ENCODE measurements at places on chromosomes 3 and 15.

GRCh38 chr3:10753964-10754363 is 62.1 kb upstream of the SLC6A11 start:
- peak; percentile 8 for DNase-seq

GRCh38 chr3:37190667-37191066 is 16.3 kb upstream of the LRRFIP2 start:
- DNase-seq, result no peak

GRCh38 chr3:55226696-55227095 is 260.4 kb downstream of the WNT5A start:
- no peak for DNase-seq

DNA sequence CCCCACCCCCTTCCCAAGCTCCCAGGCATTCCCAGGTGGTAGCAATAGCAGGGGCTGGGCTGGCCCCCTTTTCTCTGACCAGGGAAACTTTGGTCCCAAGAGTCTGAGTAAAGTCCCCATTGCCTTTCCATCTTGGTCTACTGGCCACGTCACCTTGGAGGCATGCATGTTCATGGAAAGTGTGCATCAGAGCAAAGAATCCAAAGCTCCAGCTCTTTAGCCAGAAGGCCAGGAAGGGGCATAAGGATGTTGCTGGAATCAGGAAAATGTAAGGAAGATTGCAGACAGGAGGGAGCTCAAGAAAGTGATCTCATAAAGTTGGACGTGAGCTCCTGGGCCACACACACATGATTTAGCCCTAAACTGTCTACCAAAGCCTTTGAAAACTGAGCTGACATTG is 63.6 kb downstream of the KBTBD12 start:
- DNase-seq, result no peak

DNA sequence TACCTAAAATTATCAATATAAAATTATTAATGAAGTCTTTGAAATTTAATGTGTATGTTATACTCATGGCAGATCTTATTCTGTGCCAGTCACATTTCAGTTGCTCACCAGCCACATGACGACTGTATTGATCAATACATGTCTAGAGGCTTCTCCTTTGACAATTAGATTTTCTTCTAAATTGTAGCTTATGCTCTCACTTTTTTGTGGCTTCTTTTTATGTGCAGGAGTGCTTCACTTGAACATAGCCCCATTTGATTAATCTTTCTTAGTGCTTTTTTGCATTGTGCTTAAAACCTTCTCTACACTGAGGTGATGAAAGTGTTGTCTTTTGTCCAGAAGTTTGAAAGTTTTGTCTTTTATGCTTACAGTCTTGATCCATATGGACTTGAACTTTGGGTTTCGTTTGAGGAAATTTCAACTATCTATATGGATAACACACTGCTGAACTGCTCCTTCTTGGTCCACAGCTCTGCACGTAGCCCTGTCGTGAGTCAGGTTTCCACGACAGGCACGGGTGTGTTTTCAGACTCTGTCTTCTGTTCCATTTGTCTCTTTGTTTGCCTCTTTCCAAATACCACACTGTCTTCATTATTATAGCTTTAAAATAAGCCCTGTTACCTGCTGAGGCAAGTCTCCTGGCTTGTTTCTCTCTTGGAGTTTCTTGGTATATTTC is 393.9 kb upstream of the CFAP20DC start:
- DNase-seq, result no peak

DNA sequence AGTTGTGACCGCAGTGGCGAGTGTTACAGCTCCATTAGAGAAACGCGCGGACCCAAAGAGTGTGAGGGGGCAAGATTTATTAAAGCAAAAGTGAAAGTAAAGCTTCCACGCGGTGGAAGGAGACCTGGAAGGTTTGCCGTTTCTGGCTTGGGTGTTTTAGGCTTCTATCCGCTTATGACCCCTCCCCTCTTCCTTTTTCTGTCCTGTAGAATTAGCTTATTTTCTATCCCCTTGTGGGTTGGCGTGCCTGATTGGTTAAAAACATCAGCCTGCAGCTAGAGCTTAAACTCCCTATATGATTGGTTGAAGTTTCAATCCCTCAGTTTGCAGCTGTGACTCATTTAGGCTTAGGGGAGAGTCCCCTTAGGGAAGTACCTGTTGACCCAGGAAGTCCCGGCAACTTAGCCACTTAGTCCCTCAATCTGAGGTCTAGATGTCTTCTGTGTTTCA is 39.6 kb downstream of the C3orf38 start:
- DNase-seq, result no peak

DNA sequence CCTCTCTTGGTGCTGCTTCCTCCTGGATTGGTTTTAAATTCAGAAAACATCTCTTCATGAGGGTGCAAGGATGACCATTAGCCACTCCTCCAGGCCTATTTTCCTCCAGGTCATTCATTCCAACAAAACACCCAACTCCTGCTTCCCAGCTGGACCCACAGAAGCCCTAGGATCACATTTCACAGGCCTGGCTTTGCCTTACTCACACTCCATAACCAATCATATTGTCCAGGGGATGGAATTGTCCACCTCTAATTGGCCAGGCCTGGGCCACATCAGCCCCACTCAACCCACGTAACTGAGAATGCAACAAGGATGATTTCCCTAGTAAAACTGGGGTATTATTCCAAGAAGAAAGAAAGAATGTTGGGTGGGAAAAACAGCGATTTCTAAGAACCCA is 616.7 kb upstream of the SUCLG2 start:
- no peak for DNase-seq

DNA sequence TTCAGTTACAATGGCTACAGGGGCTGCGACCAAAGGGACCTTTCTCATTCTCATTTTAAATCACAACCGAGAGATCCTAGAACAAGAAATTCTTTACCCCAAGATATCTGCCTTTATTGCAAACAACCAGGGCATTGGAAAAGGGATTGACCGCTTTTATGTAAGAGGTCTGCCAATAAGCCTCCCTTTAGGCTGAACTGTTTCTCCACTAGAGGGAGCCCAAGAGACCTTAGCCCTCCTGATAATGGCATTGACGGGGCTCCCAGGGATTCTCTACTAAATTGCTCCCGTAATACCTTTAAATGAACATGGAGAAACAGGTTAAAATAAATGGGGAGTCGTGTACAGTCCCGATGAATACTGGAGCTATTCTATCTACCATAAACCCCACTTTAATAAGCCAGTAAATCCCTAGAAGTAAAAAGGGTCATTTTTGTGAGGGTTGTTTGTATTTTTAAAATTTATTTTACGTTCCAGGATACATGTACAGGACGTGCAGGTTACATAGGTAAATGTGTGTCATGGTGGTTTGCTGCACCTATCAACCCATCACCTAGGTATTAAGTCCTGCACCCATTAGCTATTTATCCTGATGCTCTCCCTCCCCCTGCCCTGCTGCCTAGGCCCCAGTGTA is 7.5 kb upstream of the IGSF10 start:
- DNase-seq, result peak; percentile 39

GRCh38 chr3:132399054-132399929 is 18.0 kb upstream of the DNAJC13 start:
- DNase-seq, result peak; percentile 41

DNA sequence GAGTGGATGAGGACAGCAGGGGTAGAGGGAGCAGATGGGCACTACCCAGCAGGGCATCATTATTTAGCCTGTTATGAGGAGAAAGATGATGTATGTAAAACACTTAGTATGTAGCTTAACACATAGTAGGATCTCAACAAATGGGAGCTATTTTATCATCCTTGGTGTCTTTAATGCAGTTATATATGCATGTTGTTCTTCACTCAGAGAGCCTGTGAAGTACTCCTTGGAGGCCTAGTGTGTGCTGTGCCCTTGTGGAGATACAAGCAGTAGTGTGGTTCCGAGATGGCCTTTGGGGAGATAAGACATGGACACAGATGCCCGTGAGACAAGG is 124.2 kb downstream of the LIPC start:
- no peak for DNase-seq

GRCh38 chr3:162938083-162938482 is 1441.5 kb downstream of the OTOL1 start:
- no peak for DNase-seq

DNA sequence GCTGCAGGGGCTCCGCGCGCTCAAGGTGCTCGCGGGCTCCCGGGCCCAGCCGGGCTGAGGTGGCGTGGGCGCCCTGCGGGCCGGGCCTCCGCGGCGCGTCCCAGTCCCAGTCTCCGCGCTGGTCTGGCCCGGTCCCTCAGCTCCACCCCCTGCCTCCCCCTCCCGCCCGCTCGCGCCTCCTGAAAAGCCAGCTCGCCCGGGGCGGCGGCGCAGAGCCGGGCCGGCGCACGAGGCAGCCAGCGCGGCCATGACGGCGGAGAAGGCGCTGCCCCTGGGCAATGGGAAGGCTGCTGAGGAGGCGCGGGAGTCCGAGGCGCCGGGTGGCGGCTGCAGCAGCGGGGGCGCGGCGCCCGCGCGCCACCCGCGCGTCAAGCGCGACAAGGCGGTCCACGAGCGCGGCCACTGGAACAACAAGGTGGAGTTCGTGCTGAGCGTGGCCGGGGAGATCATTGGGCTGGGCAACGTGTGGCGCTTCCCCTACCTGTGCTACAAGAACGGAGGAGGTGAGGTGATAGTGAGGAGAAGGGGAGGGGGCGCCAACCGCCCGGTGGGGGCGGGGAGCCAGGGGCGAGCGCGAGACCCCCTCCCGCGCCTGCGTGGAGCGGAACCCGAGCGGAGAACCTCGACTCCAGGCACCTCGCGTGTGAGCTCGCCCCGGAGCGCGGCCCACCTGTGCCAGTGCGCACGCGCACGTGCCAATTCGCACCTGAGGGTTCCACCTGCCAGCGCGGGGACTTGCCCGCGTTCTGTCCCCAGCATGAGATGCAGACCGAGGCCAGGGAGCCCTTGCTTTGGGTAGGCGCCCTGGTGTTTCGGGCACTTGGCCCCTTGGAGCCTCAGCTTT is at the start of gene SLC6A11:
Gene SLC6A11 (plus strand): TSS at position 210 of the 844 bp plus-strand sequence. CDS start 38 bp downstream, at position 248.
- DNase-seq, result no peak

GRCh38 chr15:89301304-89302089 is 33.1 kb downstream of the POLG start:
- DNase-seq, result no peak

GRCh38 chr15:100256101-100256969 is 85.4 kb downstream of the ADAMTS17 start:
- DNase-seq, result no peak

DNA sequence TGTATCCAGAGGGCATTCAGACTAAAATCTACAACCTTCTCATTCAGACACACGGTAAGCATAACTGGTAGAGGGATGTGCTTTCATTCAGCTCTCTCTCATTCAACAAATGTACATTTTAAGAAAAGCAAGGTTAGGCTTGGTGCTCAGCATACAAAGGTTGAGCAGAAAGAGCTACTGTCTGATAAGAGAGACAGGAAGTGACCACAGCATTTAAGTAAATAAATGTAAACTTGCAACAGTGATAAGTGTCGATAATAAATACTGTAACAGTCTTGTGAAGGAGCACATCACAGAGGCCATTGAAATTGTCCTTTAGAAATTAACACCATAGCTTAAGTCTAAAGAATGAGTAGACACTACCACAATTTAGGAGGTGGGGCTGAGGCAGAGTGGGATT is 3.4 kb downstream of the CD96 start:
- DNase-seq, result no peak

GRCh38 chr3:143121241-143122088 is 1.9 kb downstream of the CHST2 start:
- peak; percentile 37 for DNase-seq

DNA sequence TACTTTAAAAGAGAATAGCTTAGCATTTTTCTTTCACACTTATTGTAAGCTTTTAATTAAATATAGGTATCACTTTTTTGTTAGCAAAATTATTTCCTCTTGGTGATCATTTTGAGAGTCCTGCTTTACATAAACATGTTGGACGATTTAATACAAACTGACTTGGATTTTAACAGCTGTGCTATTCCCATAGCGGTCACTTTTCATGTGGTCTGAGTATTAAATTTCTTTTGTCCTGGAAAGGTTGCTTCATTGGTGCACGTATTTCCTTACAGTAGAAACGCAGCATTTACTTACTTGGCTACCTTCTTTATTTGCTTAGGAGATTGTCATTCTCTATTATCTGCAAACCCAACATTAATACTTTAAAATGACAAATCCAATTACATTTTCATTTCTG is 109.4 kb downstream of the ATG7 start:
- no peak for DNase-seq

GRCh38 chr15:84111575-84111974 is 124.0 kb upstream of the GOLGA6L4 start:
- no peak for DNase-seq

- no peak for DNase-seq
Observed at GRCh38 chr3:69695443-69695842, 43.8 kb upstream of the MITF start.

DNA sequence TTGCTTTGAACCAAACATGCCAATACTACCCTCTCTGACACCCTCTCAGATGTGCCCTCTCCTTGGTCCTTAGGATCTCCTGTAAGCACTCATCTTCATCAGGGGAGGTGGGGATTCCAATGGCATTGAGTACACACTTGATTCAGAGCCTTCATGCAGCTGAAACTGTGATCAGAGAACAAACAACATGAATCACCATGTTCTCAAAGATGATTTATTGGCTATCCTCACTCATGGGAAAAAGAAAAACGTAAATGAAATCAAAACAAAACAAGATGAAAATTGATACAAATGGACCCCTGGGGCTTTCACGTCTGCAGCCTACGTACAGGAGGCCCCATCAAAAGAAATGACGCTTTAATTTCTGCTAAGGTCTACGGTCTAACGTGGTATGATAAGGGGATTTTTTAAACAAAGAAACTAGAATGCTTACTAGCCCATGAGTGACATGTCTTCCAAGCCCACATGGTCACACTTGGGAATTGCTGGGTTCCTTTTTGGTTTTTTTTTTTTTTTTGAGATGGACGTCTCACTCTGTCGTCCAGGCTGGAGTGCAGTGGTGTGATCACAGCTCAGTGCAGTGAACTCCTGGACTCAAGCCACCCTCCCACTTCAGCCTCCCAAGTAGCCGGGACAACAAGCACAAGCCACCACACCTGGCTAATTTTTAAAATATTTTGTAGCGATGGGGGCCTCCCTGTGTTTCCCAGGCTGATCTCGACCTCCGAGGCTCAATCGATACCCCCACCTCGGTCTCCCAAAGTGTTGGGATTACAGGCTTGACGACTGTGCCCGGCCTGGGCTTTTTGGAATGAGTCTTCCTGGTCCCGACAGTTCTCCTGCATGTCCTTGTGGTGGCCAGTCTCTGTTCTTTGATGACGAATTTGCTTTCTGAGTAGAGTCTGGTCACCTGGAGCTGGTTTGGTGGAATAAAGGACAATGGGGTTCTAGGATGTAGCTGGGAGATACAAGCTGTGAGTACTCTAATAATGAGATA is 202.6 kb downstream of the XXYLT1 start:
- DNase-seq, result no peak

GRCh38 chr3:65628978-65629377 is 409.7 kb downstream of the MAGI1 start:
- no peak for DNase-seq

DNA sequence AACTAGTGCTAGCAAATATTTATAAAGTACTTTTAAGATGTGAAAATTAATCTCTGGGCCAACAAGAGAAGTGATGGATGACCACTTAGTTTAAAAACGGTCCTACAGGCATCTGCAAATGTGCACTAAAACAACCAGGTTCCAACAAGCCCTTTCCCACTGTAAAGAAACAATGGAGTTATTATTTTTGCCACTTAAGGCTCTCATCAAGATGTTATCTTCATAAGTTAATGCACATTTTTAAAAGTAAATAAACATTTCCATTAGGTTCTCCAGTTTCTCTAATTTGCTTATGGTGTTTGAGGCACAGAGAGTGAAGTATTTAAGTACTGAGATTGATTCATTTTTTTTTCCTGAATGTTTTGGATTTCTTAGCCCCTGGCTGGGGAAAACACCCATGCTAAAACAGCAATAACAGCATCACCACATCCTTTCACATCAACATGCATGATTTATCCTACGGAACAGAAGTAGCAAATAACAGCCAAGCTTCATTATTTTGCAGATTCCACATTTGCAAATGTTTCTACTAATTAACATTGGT is 20.8 kb downstream of the ABI3BP start:
- no peak for DNase-seq

GRCh38 chr3:143821862-143822261 is 26.4 kb downstream of the SLC9A9 start:
- DNase-seq, result no peak
